K562 (cell line): ENCODE measurements at places on chromosomes 11 and 22.

DNA sequence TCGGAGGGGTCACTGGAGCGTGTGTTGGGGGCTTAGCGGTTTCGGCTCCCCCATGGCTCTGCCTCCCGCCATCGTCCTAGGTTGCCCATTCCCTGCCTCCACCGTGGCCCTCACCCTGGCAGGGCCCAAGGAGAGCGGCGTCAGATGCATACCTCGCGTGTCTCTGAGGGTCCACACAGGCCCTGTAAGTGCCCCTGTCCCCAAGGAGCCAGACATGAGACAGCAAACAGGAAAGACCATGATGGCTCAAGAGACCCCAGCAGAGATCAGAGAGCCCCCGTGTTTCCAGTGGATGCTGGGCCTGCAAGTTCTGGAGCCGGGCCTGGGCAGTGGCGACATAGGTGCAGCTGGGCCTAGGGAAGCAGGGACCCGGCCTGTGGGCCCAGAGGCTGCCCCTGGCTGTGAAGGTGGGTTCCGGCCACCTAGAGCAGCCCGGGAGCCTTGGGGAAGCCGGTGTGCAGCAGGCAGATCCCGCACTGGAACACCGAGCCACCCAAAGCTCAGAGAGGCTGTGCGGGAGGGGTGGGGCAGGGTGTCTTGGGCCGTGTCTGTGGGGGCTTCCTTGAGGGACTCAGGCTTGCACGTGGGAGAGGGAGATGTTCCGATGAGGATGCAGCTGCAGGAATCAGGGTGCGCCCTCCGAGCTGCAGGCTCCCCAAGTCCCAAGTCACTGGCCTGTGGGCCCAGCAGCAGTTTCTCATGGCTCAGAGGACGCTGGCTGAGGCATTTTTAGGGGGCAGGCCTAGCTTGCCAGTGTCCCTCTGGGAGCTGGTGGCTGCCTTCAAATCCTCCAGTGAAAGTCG lies 126.4 kb downstream of the KCNQ1OT1 start:
- DNase-seq, result no peak

DNA sequence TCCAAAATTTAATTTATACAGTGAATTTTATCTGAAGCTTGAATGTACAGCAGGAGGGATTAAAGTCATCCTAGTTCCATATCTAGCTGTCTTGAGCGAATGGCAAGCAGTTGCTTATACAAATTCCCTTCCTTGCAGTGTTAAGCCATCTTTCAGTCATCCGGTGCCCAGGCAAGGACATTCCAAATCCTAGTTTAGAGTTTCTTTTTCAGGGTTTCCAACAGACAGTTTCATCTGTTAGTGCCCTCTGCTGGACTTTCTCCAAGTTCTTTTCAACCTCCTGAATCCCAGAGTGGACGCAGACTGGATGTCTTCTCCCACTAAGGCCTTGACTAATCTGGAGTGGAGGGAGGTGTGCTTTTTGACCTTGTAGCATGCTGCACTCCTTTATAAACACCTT lies 45.4 kb downstream of the GRAMD1B start:
- no peak for DNase-seq

- DNase-seq, result no peak
Observed at GRCh38 chr11:34960277-34960676, 43.9 kb downstream of the PDHX start.

DNA sequence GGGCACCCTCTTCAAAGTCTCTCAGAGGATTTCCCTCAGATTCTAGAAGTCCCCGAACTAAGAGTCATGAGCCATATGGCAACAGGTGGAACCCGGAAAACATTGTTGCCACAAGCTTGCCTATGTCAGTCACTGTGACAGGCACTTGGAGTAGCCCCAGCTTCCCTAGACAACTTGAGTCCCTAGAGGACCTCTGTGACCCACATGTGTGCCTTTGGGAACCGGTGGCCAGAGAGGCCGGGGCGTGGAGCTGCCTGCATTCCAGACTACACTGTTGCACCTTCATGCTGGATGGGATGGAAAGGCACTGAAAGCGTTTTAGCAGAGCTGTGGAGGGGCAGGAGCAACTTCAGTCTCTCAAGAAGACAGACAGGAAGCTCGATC lies 12.1 kb downstream of the SLC37A2 start:
- DNase-seq, result no peak

DNA sequence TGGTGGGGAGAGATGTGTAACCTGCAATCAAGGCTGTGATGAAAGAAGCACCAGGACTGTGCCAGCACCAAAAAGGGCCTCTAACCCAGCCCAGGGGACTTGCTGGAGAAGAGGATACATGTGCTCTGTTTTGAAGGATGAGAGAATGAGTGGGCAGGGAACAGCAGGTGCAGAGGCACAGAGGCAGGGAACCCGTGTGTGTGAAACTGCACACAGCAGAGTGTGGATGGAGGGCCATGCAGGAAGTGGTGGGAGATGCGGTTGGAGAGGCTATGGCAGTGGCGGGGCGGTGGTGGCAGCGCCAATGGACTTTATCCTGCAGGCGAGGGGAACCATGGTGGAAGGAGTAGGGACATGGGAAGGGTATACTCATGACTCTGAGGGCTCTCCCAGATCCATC lies 25.2 kb upstream of the LRRC32 start:
- no peak for DNase-seq
